ENCODE measurements at places on chromosomes 6 and 20. TPM values are rescaled to one million over a fixed set of nuclear protein-coding genes. Genes with fewer than 3 reads are reported as not detected.

PRPF6 gene
- total RNA-seq: 39.0 TPM

TCF15 gene
- total RNA-seq: under 0.01 TPM

CCN6 gene
- total RNA-seq: not detected

RIMS1 gene
- under 0.01 TPM for total RNA-seq

PBOV1 gene
- total RNA-seq: not detected

CRYBG1 gene
- total RNA-seq: 8.2 TPM

DSN1 gene
- total RNA-seq: 37.2 TPM

ESR1 gene
- total RNA-seq: under 0.01 TPM

TP53TG5 gene
- not detected for total RNA-seq

PXDC1 gene
- total RNA-seq: 40.9 TPM

COL9A3 gene
- total RNA-seq: 3.0 TPM

EPHA7 gene
- 0.34 TPM for total RNA-seq

RBBP8NL gene
- not detected for total RNA-seq

PTCHD4 gene
- total RNA-seq: 0.34 TPM

MACROD2 gene
- not detected for total RNA-seq

NHLRC1 gene
- 2.1 TPM for total RNA-seq

SPATA25 gene
- 0.15 TPM for total RNA-seq

BAG2 gene
- 13.1 TPM for total RNA-seq

MEI4 gene
- total RNA-seq: not detected

HSPA12B gene
- total RNA-seq: 0.45 TPM

PNLDC1 gene
- not detected for total RNA-seq

TSBP1 gene
- total RNA-seq: not detected

PTK7 gene
- total RNA-seq: 96.6 TPM

HCK gene
- not detected for total RNA-seq

FAXC gene
- 2.5 TPM for total RNA-seq

PRRT1 gene
- 0.17 TPM for total RNA-seq

FITM2 gene
- 6.8 TPM for total RNA-seq

TRIM40 gene
- total RNA-seq: not detected

ACTL10 gene
- 2.0 TPM for total RNA-seq

ATF6B gene
- 25.9 TPM for total RNA-seq

PAK5 gene
- total RNA-seq: under 0.01 TPM

RAET1L gene
- total RNA-seq: not detected

HMGCLL1 gene
- total RNA-seq: 0.34 TPM

SLC16A10 gene
- total RNA-seq: under 0.01 TPM

Data from bronchus fibroblast of lung (primary cell).